ENCODE measurements at places on chromosomes 16 and 17.

DNA sequence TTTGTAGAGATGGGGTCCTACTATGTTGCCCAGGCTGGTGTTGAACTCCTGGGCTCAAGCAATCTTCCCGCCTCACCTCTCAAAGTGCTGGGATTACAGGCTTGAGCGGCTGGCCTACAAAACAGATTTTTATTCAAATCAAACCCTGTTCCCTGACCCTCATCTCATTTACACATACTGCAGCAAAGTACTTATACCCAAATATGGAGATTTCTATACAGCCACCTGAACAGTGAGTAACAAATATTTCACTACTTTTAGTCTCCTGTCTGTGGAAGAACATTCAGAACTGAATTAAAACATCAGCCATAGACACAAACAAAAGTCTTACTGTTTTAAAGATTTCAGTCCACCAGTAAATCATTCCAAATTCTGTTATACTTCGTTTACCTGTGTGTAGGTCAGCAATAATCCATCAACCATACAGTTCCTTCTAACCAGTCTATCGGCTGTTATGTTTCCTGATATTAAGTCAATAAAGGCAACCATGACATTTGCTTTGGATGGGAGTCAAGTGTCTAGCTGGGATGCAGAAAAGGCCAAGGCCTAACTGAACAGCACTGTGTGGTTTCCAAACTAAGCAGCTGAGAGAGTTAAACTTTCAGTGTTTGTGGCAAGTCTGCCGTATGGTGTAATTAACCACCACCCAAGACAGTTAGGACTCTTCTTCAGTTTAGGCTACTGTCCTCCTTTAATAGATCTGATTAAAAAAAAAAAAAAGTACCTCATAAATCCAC, 22.3 kb downstream of the ERN1 start:
- DNase-seq = no peak

GRCh38 chr17:36602030-36602748, 806 bp downstream of the MRM1 start:
- DNase-seq = no peak

DNA sequence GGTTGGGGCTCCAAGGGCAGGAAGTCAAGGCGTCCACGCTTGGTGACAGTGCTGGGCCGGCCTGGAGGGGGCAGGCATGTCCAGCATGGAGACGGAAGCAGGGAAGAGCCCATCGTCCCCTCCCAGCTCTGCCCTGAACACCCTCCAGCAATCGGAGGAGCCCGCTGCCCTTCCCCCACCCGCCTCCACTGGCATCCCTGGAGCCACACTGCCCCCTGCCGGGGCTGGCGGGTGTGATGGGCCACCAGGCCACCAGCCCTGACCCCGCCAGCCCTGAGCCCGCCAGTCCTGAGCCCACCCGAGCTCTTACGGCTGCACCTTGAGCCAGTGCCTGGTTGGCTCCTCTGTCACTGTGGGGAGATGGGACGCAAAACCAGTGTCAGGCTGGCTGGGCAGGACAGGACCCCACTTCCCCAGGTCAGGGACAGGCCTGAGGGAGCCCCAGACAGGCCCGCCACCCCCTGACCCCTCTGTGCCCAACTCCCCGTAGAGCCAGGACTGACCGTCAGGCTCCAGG, 4.1 kb upstream of the CDH15 start:
- peak; percentile 87 for DNase-seq

DNA sequence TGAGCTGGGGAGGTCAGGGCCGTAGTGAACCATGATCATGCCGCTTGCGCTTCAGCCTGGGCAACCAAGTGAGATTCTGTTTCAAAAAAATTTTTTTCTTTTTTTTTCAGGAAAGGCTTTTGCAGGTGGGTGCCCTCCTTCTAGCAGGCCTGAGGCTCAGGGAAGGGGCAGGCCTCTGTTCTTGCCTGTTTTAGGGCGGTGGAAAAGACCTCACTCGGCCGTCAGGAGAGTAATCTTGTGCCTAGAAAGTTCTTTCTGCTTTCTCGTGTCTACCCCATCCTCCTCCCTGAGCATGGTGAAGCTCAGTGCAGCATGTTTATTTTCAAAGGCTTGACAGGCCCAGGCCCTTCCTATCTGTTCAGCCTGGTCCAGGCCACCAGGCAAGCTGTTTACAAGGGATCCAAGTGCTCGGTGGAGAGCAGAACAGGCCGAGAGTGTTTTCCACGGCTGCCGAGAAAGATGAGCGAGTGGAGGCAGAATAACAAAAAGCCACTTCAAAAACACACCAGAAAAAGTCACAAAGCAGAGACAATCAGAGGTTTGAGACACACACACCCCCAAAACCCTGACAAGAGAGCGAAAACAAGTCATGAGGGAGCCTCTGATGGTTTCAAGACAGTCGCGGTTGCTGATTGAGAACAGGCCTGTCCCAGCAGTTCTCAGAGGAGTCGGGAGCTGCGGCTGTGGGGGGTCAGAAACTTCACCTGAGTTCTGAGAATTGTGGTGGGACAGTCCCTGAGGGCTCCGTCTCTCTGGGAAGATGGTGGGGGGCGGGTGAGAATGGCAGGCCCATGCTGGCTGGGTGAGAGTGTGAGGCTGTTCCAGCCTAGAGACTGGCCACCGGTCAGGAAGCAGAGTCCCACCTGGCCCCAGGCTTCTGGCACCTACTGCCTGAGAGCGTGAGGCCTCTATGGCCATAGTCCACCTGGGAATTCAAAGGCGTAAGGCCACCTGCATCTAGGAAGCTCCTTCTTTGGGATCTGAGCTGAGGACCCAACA, 37.5 kb upstream of the CCR7 start:
- DNase-seq = peak; percentile 59

GRCh38 chr16:68487203-68487514, 38.9 kb upstream of the SMPD3 start:
- no peak for DNase-seq

DNA sequence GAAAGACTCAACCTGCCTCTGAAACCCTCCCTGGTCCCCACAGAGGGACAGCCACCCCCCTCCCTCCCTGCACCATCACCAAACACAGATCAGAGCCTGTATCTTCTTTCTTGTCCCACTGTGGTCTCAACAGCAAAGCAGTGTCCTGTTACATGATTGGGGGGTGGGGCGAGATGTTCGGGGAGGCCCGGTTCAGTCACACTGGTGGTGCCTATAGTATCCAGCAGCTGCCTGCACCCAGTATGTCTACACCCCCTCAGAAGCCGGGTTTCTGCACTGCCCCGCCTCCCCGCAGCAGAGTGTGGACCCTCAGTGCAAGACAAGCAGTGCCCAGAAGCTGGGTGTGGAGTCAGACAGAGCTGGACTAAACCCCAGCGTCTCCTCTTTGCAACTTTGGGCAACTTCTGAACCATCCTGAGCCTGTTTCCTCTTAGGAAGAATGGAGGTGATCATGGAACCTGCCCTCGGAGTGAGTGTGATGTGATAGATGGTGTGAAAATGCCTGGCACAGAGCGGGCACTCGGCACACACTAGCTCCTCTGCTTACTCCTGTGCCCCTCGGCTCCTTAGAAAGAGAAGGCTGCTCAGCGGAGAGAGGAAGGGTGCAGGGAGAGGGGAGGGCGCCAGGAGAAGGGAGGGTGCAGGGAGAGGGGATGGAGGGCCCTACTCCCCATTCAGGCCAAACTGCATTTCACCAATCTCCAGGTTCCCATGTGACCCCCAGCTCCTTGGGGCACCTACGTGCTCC, 84.0 kb upstream of the TNRC6C start:
- DNase-seq = no peak

- DNase-seq = no peak
These were observed 48.3 kb upstream of the AXIN2 start for GRCh38 chr17:65609749-65610148.

GRCh38 chr17:48633266-48633677, 7.1 kb upstream of the HOXB9 start:
- DNase-seq = no peak

GRCh38 chr17:76239538-76240274, 587 bp downstream of the RNF157 start:
- DNase-seq = no peak

DNA sequence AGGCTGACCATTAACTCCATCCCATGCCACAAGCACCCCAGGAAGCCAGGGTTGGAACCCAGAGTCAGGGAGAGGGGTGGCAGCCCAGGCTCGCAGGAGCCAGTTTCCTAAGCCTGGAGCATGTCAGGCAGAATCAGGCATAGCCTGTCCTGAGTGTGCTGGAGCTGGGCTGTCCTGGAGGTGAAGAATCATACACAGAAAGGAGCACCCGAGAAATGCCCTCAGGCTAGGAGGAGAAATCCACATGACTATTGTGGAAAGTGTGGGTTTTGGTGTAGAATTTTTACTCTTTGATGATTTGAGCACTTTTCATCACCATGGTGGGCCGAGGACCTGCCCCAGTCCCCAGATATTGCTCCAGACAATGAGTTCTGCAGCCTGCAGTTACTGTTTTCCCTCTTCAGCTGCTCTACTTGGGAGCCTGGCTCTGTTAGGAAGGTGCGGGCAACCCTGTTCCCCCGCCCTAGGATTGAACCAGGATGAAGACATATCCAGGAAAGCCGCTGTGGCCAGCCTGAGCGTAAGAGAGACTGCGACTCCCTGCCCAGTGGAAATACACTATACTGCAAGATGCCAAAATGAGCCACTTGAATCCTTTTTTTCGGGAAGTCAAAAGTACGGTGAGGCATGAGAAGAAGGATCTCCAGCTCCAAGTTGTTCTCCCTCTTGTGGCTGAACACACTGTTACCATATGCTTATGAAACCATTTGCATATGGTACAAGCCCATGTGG, 29.0 kb upstream of the HEATR6 start:
- no peak for DNase-seq

DNA sequence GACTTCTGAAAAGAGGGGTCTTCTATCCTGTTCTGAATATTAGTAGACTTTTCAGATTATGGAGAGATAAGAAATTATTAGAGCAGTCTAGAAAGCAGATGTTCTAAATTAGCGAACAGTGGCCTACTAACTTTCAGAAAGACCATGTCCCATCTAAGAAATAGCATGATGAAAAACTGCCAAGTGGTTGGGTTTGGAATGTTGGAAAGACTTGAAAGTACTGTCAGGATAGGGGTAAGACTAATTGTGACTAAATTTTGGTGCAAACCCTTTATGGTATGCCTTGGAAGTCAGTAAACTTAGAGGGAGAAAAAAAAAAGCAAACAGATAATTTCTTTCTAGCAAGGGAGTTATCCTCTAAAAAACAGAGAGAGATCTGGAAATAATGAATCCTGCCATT, 41.1 kb downstream of the TANGO6 start:
- no peak for DNase-seq

DNA sequence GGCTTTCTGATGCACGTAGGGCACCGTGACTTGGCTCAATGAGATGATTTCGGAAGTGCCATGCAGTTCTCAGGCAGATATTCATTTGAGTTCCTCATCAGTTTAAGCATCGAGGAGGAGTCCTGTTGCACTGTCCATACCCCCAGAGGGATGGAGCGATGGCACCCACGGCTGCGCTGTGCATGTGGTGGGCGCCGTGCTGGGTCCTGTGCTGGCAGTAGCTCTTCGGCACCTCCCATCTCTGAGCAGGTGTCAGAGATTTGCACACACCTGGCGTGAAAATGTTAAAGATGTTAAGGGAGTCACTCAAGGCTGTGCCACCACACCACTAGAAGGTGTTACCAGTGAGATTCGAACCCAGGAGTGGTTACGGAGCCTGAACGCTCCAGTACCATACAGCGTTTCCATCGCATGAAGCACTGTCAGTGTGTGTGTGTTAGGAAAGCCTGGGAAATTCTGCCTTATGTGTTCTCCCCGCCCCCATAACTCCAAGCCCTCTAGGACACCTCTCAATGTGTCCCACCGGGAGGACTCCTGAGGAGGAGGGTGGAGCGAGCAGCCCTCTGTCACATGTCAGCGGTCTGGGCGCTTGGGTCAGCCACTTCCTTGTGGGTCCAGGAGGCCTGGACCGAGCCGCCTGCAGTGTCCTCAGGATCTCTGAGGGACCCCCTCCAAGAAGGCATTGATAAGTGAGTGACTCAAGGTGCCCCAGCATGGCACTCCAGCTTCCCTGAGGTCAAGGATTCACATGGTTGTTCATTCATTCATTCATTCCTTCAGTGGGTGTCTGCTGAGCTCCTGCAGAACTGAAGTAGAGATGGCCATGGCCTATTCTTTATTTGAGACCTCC, 3.8 kb downstream of the MRC2 start:
- no peak for DNase-seq

- no peak for DNase-seq
These were observed 40.9 kb downstream of the SMARCE1 start for GRCh38 chr17:40606548-40607353.

- no peak for DNase-seq
These were observed 23.7 kb downstream of the CLEC3A start for GRCh38 chr16:78045865-78046581.

GRCh38 chr16:75287708-75288107, 36.3 kb upstream of the BCAR1 start:
- DNase-seq = no peak

- DNase-seq = no peak
These were observed 50.6 kb upstream of the ADCY9 start for GRCh38 chr16:4166821-4167220.

DNA sequence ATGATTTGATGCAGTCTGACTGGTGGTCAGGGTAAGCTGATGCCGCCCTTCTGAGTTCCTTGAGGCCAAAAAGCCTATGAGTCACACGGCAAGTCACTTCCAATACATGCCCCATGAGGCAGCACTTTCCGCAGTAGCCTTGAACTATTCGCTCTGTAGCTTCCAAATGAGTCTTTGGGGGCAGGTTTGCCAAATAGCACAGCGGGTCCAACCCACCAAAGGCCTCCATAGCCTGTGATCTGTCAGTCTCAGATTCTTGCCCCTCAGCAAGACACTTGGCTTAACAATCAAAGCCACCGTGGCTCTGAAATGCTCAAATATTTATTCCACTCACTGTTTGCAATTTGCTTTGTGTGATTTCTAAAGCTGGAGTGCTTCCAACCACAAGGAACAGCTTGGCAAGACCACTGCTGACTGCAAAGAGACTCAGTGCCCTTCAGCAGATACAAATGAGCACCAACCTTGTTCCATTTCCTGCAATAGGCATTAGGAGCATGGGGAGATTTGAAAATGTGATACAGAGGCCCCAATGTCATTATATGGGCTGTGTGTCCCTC, 45.4 kb downstream of the CLEC19A start:
- no peak for DNase-seq

DNA sequence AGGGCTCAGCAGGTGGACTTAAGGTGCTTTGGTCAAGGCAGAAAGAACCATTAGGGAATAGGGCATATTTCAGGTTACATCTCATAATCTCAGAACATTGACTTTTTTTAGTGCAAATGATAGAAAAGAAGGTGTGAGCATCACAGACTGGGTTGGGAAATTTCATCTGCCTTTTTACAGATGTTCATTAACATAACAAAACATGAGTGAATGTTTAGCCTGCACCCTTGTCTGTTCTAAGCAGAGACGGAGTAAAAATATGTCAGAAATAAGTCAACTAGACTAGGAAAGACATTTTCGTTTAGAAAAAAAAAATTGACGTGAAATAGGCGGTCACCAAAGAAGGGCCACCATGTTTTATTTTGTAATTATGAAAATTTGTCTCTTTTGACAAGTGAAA, 127.5 kb upstream of the CDH13 start:
- no peak for DNase-seq

DNA sequence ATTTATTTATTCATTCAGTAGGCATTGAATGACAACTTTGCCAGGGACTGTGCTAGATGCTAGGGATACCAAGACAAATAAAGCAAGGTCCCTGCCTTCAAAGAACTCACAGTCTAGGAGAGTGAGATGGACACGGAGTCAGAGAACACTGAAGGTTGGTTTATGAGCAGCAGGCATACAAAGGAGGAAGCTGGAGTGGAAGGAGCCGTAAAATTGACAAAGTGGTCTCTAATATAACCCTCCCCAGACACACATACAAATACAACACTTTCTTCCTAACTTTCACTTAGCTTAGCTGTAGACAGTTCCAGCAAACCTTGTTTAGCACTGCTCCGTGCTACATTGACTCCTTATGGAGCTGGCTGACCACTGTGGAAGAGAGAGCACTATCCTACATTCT, 229.7 kb downstream of the IRX3 start:
- DNase-seq = no peak
